Posterior cingulate gyrus (tissue), 11 donors: ENCODE measurements at places on chromosomes 3 and 15.

DNA sequence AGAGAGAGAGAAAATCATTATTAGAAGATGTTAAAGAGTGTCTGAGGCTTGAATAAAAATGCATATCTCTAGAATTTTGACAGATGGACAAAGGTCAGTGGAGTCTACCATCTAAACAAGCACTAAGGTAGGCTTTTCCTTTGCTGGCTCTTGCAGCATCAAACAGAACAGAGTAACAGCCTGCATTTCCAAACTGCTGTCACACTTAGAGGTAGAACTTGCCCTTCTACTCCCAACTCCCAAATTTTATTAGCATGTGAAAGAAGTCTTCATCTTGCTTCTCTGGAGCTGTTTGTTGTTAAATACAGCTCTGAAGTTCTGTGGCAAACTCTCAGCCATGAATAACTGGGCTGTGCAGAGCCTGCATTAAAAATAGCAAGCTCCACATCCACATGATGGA lies 4.1 kb upstream of the MB21D2 start:
- DNase-seq: no peak

- DNase-seq: no peak
These were observed 67.6 kb downstream of the TUSC7 start for GRCh38 chr3:116776880-116777785.

- DNase-seq: no peak
These were observed 887.2 kb downstream of the NAALADL2 start for GRCh38 chr3:175746308-175746707.

GRCh38 chr3:94420931-94421330 lies 358.1 kb downstream of the NSUN3 start:
- DNase-seq: no peak

DNA sequence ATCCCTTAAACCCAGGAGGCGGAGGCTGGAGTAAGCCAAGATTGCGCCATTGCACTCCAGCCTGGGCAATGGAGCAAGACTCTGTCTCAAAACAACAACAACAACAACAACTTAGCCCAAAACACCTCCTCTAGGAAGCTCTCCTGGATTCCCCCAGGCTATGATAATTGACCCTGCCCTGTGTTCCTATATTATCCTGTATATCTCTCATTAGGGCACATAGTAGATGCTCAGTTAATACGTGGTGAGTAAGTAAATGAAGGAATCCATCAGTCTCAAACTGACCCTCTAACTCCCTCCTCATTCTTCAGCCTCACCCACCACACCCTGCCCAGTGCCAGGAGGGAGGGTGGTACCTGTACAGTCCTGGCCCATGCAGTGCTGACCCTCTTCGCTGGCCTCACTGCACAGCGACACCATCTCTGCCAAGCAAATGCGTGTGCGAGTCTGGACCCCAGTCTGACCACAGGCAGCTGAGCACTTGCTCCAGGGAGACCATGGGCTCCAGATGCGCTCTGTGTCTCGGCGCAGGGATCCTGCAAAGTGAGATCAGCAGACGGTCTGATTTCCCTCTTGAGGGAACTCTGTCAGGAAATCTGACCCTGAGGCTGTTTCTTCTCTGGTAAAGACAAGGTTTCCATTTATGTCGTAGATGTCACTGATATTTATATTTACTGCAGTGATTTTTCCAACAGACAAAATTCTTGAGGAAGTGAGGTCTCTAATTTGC lies 6.2 kb downstream of the CILP start:
- DNase-seq: no peak

DNA sequence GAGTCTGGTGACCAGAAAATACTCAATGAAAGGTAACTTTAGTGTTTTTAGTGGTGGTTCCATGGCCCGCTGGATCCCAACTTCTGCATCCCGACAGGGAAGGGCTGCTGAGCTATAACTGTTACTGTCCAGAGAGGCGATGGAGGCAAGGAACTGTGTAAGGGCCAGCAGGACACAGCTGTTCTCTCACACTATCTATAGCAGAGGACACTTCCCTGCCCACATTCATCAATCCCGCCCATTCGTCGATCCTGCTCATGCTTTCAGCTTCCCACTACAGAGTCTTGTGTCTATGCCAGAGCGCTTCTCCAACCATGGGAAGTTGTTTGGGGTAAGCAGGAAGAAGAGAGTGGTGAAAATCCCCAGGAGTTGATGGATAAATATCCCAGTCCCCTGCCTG lies 8.4 kb downstream of the COLQ start:
- DNase-seq: no peak

- no peak for DNase-seq
These were observed 306.8 kb downstream of the TUSC7 start for GRCh38 chr3:117016378-117016777.

DNA sequence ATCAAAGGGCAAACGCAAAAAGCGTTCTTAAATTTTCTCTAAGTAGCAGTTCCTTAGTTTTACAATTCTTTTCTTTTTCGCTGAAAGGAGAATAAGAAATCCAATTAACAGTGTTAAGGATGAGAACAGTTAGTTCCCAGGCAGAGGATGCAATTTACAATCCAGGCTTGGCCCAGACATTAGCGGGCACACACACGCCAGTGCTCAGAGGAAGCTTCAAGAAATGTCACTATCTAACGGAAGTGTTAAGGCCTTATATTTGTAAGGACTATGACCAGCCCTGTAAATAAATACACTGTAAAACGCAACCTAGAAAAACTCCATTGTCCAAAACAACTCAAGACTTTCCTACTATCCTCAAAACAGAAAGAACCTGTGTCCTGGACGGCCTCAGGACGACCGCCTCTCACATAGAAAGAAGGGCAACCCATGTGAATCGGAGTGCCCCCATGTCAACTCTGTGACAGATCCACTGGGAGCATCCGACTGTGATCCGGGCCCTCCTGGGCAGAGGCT lies 1.3 kb downstream of the ACAP2 start:
- DNase-seq: no peak

- peak; percentile 91 for DNase-seq
These were observed at the start of gene RFTN1 for GRCh38 chr3:16513141-16514020. TSS of gene RFTN1 (minus strand) at chr3:16513699. CDS start at chr3:16493869, 19,830 bp downstream.

GRCh38 chr3:193509103-193509965 lies 45.4 kb downstream of the ATP13A4 start:
- DNase-seq: no peak

GRCh38 chr3:169402672-169403360 lies 260.7 kb downstream of the MECOM start:
- DNase-seq: no peak

DNA sequence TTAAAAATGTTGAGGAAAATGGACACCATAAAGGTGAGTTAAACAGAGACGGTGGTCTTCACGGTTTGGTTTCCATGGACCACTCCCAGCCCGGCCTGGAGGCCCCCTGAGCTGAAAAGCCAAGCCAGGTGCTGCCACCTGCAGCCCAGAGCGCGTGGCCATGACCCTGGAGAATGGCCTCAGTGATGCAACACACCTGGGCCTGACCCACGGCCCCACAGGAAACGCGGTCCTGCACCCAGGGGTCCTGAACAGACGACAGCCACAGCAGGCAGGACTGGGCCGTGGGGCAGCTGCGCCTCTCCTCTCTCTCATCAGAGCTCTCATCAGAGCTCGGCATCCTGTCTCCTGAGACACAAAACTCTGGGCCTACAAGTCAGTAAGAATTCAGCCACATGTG lies 64.1 kb downstream of the NIPA2 start:
- DNase-seq: no peak

GRCh38 chr3:129429602-129430001 lies 1.2 kb upstream of the EFCAB12 start:
- no peak for DNase-seq

GRCh38 chr3:62281726-62282125 lies 91.6 kb downstream of the FEZF2 start:
- DNase-seq: no peak

- no peak for DNase-seq
These were observed 431 bp upstream of the YEATS2 start for GRCh38 chr3:183697123-183697609.

- no peak for DNase-seq
These were observed 32.9 kb downstream of the ZNF621 start for GRCh38 chr3:40557575-40558161.

DNA sequence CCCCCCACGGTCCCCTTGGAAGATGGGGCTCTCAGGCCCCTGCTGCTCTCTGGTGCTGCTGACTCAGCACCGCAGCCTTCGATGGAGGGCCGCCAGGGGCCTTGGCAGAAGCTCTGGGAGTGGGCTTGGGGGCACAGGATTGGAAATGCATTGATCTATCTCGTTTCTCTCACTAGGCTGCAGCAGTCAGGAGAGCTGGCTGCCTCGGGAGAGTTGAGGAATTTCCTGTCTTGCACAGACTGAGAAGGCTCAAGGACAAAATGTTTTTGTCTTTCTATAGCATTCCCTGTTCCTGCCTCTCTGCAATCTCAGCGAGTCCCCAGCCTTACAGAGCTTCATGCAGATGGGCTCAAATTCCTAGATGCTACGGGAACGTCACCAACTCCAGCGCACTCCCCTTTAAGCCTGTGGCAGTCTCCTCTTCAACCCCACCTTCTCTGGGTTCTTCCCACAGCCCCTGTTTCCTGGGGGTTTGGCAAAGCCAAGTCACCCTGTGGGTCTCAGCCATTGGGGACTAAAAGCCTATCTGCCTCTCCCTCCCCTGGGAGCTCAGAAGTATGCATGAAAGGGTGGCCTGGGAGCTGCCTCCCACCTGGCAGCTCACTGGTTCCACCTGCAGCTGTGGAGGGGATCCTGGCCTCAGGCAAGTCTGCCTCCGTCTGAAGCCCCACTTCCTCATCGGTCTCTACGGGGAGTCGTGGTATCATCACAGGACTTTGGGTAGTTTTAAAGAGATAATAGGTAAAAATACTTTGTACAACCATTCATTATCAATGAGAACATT lies 127.4 kb upstream of the HACD2 start:
- DNase-seq: no peak

DNA sequence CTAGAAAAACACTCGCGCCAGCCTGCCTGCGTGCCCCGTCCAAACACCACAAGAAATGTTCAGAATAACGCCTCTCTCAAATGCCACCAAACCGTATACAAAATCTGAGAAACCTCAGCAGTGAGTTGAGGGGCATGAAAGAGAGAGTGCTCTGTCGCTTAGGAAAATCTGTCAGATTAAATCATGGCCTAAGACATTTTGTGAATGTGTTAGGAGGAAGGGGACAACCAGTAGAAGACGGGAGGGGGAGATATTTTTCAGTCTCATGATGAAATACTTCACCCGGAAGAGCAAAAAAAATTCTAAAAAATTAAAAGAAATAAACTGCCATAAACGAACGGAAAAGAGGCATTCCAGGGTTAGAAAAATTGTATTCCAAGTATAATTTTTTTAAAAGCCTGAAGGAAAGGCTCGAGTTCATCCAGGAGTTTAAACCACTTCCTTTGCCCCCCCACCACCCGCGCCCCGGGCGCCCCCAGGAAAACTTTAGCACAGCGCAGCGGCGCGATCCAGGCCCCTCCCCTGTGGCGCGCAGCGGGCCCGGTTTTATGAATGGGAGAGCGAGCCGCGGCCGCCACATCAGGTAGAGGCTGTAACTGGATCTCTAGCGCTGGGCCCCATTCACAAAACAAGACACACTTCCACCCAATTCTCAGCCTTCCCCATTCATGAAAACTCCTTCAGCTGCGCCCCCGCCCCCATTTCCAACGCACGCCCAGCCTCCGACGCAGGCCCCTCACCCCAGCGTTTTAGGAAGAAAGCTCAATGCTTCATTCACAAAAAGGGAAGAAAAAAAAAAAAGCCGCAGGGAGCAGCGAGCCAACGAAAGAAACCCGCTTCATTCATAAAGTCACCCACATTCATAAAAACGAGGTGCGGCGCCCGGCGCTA lies 1.4 kb downstream of the ETV5 start:
- DNase-seq: peak; percentile 61

GRCh38 chr3:176879710-176880109 lies 317.6 kb downstream of the TBL1XR1 start:
- no peak for DNase-seq

DNA sequence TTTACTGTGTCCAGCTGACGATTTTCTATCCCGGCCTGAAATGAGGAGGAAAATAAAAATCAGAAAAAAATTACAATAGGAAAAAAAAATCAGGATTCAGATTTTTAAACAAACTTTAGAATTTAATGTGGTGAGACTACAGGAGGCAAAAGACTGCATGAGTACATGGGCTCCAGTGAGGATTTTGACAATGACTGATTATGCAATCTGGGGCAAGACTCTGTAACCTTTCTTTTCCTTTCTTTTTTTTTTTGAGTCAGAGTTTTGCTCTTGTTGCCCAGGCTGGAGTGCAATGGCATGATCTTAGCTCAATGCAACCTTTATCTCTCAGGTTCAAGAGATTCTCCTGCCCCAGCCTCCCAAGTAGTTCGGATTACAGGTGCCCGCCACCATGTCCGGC lies 29.9 kb downstream of the SPG11 start:
- DNase-seq: no peak

GRCh38 chr3:23331141-23331935 lies 128.2 kb downstream of the UBE2E2 start:
- DNase-seq: no peak

- DNase-seq: no peak
These were observed 19.8 kb downstream of the GHRL start for GRCh38 chr3:10272977-10273376.

GRCh38 chr3:177312491-177312890 lies 115.2 kb upstream of the TBL1XR1 start:
- DNase-seq: no peak

GRCh38 chr3:11154036-11154952 lies at the start of gene HRH1:
TSS of gene HRH1 (plus strand) at chr3:11154493. CDS start at chr3:11259038, 104,545 bp downstream.
- no peak for DNase-seq

- no peak for DNase-seq
These were observed 110.1 kb downstream of the KCNMB2 start for GRCh38 chr3:178646186-178646862.

GRCh38 chr3:29936054-29936453 lies 655.2 kb downstream of the RBMS3 start:
- no peak for DNase-seq

DNA sequence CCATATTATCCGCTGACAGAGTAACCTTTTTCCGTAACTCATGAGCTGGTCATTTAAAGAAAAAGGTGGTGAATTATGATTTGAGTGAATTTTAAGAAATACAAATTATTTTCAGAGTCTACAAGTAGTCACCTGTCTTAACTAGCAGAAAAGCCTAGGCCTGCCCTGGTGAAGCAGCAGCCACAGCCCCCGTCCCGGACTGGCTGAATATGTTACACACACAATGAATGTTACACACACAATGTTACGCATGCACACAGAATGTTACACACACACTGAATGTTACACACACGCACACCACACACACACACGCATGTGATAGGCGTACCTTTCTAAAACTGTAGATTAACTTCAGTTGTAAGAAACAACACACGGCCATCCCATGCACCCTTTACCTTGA lies 77.8 kb downstream of the VGLL4 start:
- no peak for DNase-seq
